ENCODE measurements at places on chromosomes 2 and 18. TPM values are rescaled to one million over a fixed set of nuclear protein-coding genes. Genes with fewer than 3 reads are reported as not detected.

GRCh38 chr2:177281400-177282180 is 17.1 kb upstream of the NFE2L2 start:
- no peaks in the 10 kb centered on the region for H3K36me3 ChIP-seq
- H3K4me3 ChIP-seq: no peak overlapping the region
- peaks cover 32% of the 10 kb centered on the region for H3K4me1 ChIP-seq
- no peaks in the 10 kb centered on the region for H3K27me3 ChIP-seq
- DNase-seq: no peak

DNA sequence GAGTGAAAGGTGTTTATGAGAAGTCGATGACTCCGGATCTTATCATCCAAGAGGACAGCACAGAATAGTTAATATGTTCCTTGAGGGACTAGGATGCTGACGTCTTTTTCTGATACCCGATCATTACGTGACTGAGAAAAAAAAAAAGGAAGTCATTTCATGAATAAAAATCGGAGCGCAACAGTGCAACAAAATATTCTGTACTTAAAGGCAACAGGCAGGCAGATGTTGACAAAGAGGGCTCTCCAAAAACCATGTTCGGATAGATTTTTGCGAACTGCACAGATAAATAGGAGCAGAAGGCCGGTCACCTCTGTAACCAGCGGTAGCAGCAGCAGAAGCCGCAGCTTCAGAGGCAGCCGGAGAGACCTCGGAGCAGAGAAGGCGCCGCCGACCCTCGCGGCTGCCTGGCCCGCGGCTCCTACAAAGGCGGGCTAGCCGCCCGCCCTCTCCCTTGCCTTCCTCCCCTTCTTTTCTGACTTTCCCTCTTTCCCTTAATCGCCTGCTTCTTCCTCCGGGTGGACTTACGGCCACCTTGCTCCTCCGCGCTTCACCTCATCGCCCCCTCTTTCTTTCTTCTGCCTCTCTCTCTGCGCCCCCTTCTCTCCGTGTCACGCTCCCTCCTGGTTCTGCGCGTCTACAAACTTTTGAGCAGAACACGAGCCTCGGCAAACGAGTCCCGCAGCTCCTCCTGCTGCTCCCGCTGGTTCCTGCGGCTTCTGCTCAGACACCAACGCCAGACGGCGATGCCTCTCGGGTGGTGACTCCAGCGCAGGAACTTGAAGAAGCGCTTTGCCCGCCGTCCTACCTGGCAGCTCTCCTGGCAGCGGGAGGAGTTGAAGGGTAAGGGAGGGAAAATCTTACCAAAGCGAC is at the start of gene ADCYAP1:
Gene ADCYAP1 (plus strand): TSS at position 654 of the 873 bp plus-strand sequence. CDS start 516 bp downstream, outside the sequence.
- H3K36me3 ChIP-seq: no peaks in the 10 kb centered on the region
- no peak within 1 kb of the TSS for H3K27ac ChIP-seq
- peaks cover 26% of the 10 kb centered on the region for H3K4me1 ChIP-seq
- DNase-seq: no peak
- no peak within 1 kb of the TSS for H3K4me3 ChIP-seq
- H3K27me3 ChIP-seq: peaks cover 18% of the 10 kb centered on the region

DNA sequence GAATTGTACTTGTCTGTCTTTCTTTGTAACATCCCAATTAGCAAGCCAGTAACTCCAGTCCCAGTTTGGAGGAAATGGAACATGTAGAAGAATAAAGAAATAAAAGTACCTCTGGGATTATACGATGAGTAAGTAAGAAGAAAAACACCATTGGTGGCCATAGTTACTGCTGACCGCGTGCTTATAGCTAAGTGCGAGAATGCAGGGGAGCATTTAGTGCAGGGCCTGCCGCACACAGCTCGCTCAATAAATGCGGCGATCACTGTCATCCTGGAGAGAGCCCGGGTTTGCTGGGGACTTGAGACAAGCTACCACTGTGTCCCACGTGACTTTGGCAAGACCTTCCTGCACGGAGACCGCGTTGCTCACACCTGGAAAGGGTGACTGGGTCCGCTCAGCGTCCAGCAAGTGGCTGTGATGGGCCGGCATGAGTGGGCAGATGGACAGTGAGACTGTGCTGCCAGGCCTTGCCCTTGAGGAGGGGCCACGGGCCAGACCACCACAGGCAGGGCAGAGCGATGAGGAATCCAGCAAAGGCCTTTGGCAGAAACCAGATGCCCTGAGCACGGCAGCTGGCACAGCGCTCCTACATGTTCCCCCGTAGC is 54.8 kb downstream of the ADI1 start:
- H3K4me3 ChIP-seq: no peak overlapping the region
- H3K36me3 ChIP-seq: peaks cover 11% of the 10 kb centered on the region
- DNase-seq: no peak
- H3K4me1 ChIP-seq: no peaks in the 10 kb centered on the region
- H3K27me3 ChIP-seq: no peaks in the 10 kb centered on the region

DNA sequence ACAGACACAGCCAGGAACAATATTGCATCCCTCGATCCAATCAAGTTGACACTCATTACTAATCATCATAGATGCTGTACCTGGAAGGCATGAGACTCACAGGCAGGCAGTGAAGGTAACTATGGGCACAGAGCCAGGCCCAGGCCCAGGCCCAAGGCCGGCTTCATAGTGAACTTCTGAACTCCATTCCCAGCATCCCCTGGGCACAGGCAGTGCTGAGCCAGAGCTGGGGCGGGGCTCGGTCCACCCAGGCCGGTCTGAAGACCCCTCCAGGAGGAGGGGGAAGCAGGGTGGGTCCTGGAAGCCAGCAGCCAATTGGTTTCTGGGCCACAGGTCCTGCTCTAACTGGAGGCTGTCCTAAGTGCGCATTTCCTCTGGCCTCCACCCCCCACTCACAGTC is 37.6 kb downstream of the MLPH start:
- no peaks in the 10 kb centered on the region for H3K4me1 ChIP-seq
- H3K4me3 ChIP-seq: no peak overlapping the region
- no peak overlapping the region for H3K27ac ChIP-seq
- no peak for DNase-seq
- no peaks in the 10 kb centered on the region for H3K36me3 ChIP-seq

DNA sequence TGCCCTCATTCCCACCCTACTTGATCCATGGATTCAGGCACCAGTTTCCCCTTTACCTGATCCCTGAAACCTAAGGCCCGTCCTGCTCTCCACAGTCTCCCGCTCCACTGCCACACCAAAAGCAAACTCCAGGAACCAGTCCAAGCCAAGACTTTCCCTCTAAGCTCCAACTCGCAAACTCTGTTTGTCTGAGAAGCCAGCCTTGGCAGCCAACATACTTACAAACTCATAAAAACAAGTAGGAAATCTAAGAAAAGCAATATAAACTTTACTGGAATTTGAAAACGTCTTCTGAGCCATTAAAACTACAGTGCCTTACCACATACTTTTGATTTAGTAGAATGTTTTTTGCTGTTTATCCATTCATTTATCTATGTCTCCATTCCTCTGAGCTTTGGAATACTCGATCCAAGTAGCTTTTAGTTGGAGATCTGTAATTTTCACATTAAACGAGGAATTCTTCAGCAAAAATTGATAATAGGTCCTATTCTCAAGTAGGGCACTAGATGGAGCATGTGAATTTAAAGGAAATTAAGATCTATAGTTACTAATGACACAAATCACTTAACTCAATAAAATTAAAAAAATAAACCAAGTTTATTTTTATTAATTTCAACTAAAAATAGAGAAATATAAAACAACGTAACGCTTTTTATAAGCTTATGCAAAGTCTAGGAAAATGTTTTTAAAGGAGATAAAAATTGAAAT is 199.7 kb downstream of the MYO3B start:
- no peak for DNase-seq
- no peak overlapping the region for H3K4me3 ChIP-seq
- H3K27ac ChIP-seq: no peak overlapping the region

DNA sequence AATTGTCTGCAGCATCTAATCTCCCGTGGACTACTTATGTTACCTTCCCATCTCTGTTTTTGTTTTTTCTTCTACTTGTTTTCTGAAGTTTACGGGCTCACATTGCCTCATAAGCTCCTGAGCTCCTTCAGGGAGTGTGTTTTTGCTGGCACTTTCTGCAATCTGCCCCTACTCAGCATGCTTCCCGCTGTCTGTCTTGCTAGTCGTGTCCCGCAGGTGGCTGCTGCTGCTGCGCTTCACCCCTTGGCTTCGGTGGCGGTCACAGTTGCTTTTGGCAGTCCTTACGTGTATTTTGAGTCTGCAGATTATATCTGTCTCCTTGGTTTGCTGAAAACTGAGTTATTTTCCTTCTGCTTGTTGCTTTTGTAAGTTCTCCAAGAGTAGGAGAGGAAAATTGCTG is 37.3 kb downstream of the FER1L5 start:
- no peaks in the 10 kb centered on the region for H3K4me1 ChIP-seq
- no peak overlapping the region for H3K27ac ChIP-seq
- no peak overlapping the region for H3K4me3 ChIP-seq
- no peak for DNase-seq
- peaks cover 10% of the 10 kb centered on the region for H3K27me3 ChIP-seq
- no peaks in the 10 kb centered on the region for H3K36me3 ChIP-seq

DNA sequence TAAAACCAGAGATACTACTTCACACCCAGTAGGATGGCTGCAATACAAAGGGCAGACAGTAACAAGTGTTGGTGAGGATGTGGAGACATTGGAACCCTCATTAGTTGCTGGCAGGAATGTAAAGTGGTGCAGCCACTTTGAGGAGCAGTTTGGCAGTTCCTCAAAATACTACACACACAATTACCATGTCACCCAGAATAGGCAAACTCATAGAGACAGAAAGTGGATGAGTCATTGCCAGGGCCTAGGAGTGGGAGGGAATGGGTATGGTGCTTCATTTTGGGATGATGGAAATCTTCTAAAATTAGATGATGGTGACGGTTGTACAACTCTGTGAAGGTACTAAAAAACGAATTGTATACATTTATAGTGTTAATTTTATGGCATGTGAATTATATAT is 54.8 kb downstream of the ATP9B start:
- no peaks in the 10 kb centered on the region for H3K27me3 ChIP-seq
- no peaks in the 10 kb centered on the region for H3K4me1 ChIP-seq
- DNase-seq: no peak
- H3K27ac ChIP-seq: no peak overlapping the region

DNA sequence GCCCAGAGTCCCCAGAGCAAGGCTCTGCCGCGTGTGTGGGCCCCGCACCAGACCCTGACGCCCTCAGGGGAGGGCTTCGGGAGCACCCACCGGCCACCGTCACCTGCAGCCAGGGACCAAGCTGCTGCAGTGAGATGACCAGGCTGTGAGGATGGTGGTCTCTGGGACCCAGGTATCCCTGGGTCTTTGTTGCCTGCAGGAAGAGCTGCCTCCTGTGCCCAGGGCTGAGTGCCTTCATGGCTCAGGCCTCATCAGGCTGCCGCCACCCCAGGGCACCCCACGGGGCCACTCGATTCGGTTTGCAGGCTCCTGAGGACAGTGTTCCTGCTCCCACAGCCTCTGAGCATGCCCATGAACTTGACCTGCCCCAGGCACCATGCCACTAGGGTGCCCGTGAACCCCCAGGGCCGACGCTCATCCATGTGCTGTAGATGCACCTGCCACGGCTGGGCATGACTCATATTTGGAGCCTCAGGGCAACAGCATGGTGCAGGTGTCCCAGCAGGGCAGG is 109.8 kb downstream of the FAM210A start:
- peaks cover 14% of the 10 kb centered on the region for H3K27me3 ChIP-seq
- no peak for DNase-seq
- H3K27ac ChIP-seq: no peak overlapping the region
- H3K4me3 ChIP-seq: no peak overlapping the region

- H3K27me3 ChIP-seq: no peaks in the 10 kb centered on the region
- H3K27ac ChIP-seq: no peak overlapping the region
- DNase-seq: no peak
- no peak overlapping the region for H3K4me3 ChIP-seq
- H3K4me1 ChIP-seq: no peaks in the 10 kb centered on the region
These were observed 921.7 kb downstream of the DPP10 start for GRCh38 chr2:115364093-115364492.

- no peaks in the 10 kb centered on the region for H3K27me3 ChIP-seq
- DNase-seq: no peak
These were observed 990 bp upstream of the MGAT4A start for GRCh38 chr2:98731894-98732349.

GRCh38 chr18:26301681-26302080 is 75.4 kb downstream of the TAF4B start:
- no peak overlapping the region for H3K4me3 ChIP-seq
- H3K36me3 ChIP-seq: no peaks in the 10 kb centered on the region
- H3K27ac ChIP-seq: no peak overlapping the region
- H3K4me1 ChIP-seq: no peaks in the 10 kb centered on the region
- no peaks in the 10 kb centered on the region for H3K27me3 ChIP-seq

GRCh38 chr2:234835738-234836137 is 116.1 kb upstream of the SH3BP4 start:
- H3K27me3 ChIP-seq: no peaks in the 10 kb centered on the region
- no peak overlapping the region for H3K4me3 ChIP-seq
- no peak for DNase-seq
- peaks cover 8% of the 10 kb centered on the region for H3K4me1 ChIP-seq
- H3K27ac ChIP-seq: no peak overlapping the region

- no peaks in the 10 kb centered on the region for H3K4me1 ChIP-seq
- H3K27me3 ChIP-seq: no peaks in the 10 kb centered on the region
- H3K27ac ChIP-seq: no peak overlapping the region
- H3K4me3 ChIP-seq: no peak overlapping the region
- H3K36me3 ChIP-seq: no peaks in the 10 kb centered on the region
These were observed 1061.5 kb downstream of the CNTNAP5 start for GRCh38 chr2:125086313-125087184.

DNA sequence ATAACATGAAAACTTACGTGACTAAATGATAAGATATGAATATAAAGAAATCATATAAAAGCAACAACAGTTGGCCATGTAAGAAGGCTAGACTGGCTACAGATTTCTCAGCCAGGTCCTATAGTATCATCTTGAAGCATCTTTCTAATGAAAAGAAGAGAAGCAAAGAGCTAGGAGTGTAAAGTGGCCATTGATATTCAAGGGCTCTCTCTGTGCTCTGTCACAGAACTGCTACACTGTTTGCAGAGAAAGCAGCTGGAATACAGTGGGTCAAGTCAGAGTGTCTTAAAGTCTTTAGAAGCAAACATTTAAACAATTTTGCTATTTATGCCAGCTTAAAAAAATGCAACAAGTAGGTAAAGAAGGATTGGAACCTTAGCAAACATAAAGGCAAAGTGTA is 118.8 kb downstream of the SCN9A start:
- no peak for DNase-seq
- H3K27ac ChIP-seq: no peak overlapping the region
- H3K36me3 ChIP-seq: no peaks in the 10 kb centered on the region
- no peaks in the 10 kb centered on the region for H3K27me3 ChIP-seq
- H3K4me1 ChIP-seq: no peaks in the 10 kb centered on the region

- no peaks in the 10 kb centered on the region for H3K36me3 ChIP-seq
- DNase-seq: no peak
- peaks cover 35% of the 10 kb centered on the region for H3K4me1 ChIP-seq
- peak overlapping the region; percentile 2 for H3K27ac ChIP-seq
- no peak overlapping the region for H3K4me3 ChIP-seq
These were observed 16.9 kb downstream of the INPP4A start for GRCh38 chr2:98461498-98462049.

The LTBP1 gene
- total RNA-seq: 45.9 TPM

The B4GALT6 gene
- total RNA-seq: 3.4 TPM

The ABHD3 gene
- total RNA-seq: 21.1 TPM

The IL36A gene
- 164 TPM for total RNA-seq

Measured in esophagus squamous epithelium (tissue), 5 donors.